ENCODE measurements at places on chromosomes 5 and 9.

GRCh38 chr5:112534611-112535255, 115.7 kb upstream of the EPB41L4A start:
- no peak for DNase-seq

GRCh38 chr9:23341346-23341745, 484.7 kb downstream of the ELAVL2 start:
- no peak for DNase-seq

- DNase-seq = no peak
Observed at GRCh38 chr9:101995231-101995630, 256.8 kb upstream of the GRIN3A start.

- DNase-seq = no peak
Observed at GRCh38 chr5:170769898-170770416, 13.6 kb upstream of the GABRP start.

DNA sequence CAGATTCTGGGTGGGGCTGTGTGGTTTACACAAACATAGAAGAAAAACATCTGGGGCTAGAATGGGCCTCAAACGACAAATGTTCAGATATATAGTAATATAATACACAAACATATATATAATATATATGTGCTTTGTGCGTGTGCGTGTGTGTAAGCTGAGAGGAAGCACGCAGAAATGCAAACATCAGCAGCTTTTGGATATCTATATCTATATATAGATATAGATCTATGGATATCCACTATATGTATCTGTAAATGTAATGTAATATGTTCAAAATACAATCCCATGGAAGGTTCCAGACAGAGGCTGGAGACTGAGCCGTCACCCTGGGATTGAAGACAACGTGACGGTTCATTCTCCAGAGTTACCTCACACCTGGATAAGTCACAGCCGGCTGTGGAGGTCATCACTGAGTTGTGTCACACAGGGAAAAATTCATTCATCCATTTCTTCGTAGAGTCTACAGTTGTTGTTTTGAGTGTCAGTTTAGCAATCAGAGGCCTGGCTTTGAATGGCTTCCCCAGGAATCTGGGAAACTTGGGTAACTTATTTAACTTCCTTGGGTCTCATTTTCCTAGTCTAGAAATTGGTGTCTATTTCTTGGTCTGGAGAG, 123.0 kb upstream of the CPEB4 start:
- DNase-seq = no peak

DNA sequence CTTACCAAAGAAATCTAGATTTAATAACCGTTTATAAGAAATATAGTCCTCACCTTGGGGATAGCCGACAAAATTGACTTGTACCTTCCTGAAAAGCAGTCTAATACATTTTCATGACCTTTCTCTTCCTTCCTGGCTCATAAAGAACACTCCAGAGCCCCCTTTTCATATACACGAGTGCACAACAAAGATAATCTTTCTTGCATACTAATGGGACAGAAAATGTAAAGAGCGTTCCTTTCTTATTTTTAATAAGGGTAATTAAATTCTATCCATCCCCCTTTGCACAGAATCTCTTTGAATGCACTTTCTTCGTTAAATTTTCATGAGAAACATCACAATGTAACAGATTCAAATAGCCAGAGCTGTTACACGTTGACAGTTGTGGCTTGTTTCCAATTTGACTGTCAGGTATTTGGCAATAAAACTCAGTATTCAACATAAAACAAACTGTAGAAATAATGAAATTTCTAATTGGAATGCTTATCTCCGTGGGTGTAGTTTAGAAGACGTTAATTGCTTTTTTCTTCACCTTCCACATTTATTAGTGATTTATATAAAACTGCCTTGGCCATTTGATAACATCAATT, 732.3 kb upstream of the DMAC1 start:
- DNase-seq = no peak

- DNase-seq = no peak
Observed at GRCh38 chr5:45695804-45696156, 400 bp downstream of the HCN1 start.

- no peak for DNase-seq
Observed at GRCh38 chr5:57383093-57383861, 99.3 kb downstream of the ACTBL2 start.

DNA sequence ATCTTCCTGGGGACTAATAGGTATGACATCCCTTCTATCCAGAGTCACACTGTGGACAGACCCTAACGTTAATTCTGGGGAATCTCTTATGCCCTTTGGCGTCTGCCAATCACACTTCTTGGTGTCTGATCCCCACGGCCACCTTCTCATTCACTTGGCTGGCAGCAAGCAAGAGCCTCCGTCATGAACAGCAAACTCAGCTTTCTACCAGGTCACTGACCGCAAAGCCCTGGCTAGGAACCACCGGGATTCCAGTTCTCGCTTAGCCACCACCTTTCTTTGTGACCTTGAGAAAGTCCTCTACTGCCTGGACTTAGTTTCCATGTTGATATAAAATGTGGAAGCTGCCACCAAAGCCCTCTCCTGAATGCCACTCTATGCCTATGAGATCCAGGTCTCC, 67.7 kb upstream of the FCN1 start:
- no peak for DNase-seq

- DNase-seq = no peak
Observed at GRCh38 chr5:177195307-177195952, 61.9 kb downstream of the NSD1 start.

DNA sequence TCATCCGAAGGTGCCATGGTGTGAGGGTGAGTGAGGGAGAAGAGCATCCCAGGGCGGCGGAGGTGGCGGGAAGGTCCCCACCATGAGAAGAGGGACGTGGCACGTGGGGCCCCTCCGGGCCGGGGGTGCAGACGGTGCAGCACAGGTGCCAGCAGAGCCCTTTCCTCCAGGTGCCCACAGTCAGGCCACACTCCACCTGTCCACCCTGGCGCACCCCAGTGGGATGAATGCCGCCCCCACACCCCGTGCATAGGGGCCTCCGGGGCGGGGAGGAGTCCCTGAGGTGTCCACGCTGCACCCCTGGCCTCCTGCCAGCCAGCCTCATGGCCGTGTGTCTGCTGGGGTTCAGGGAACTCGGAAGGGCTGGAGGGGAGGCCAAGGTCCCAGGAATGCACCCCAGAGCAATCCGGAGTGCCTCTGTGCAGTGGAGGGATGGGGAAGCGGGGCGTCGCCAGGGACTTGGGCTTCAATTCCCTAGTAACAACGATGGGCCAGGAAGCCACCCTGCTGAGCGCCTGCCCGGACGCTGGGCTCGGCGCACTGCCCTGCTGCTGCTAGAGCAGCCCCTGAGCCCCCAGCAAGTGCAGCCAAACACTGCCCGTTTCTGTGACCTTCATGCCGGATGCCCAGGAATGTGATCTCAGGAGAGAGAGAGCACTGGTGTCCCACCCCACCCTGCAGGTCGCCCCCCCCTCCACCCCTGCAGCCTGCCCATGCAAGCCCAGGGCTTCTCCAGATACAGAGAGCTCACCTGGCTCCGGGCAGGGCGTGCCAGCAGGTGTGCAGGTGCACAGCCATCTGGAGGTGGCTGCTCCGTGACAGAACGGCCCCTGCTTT, 8.8 kb upstream of the NACC2 start:
- no peak for DNase-seq

DNA sequence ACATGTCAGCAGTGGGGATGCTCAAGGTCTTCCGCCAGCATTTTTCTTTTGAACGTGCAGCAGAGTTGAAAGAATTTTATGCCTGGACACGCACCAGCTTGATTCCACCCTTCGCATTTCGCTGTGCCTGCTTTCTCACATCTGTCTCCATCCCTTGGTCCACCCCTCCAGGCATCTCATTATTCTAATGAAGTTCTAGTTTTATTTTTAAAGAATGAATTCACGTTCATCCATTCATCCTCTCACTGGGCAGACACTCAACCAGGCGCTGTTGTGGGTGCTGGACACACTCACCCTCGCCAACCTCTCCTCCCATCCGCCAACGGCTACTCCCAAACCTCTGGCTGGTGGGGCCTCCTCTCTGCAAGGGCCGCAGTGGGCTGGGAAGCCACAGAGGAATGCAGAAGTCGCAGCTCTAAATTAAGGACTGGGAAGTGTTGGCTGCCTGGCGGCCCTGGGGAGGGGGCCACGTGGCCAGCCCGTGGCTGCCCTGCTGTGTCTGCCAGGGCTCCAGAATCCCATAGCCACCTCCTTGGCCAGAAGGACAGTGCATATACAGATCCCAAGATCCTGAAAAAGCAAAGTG, 6.7 kb downstream of the SUSD3 start:
- DNase-seq = no peak

- DNase-seq = no peak
Observed at GRCh38 chr9:121861501-121862180, 210.2 kb downstream of the DAB2IP start.

GRCh38 chr9:109182940-109183798, 16.1 kb upstream of the FRRS1L start:
- DNase-seq = no peak

DNA sequence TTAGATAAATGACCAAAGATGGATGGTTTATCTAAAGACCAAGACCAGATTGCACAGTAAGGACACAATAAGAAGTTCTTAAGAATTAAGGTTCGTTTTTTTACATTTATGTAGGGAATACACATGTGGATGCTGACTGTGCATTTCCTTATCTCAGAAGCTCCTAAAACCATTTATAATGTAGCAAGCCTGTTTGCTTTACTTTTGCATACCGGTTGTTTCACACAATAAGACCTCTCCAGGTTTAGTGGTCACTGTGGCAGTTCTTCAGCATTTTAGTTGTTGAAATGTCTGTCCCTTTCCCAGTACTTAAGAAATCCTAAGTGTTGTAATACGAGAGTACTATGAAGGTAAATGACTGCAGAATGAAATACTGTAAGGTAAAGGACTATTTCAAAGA, 43.6 kb downstream of the BASP1 start:
- DNase-seq = no peak

DNA sequence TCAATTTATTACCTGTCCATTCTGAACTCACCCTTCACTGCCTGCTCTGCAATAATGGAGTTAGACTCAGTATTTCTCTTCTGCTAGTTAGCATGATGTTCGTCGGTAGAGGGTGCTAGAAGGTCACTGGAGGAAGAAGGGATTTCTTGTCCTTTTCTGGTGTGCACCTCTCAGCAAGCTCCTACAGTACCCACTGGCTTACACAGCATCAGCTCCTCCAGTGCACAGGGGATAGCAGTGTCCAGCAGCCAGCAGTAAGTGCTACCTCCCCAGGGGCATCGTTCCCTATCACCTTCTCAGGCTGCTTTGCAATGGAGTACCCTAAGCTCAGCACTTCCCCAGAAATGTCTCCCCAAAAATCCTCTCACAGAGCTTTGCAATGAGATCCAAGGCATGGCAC, 45.9 kb upstream of the APC start:
- no peak for DNase-seq

DNA sequence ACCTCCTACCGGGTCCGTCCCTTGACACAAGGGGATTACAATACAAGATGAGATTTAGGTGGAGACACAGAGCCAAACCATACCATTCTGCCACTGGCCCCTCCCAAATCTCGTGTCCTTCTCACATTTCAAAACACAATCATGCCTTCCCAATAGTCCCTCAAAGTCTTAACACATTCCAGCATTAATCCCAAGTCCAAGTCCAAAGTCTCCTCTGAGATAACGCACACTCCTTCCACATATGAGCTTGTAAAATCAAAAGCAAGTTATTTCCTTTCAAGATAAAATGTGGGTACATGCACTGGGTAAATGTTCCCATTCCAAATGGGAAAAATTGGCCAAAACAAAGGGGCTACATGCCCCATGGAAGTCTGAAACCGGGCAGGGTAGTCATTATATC, 463.9 kb upstream of the CDH9 start:
- DNase-seq = no peak

- no peak for DNase-seq
Observed at GRCh38 chr9:132969783-132970182, 8.7 kb upstream of the GFI1B start.

GRCh38 chr5:65199993-65200675, 281.6 kb downstream of the ADAMTS6 start:
- DNase-seq = no peak

DNA sequence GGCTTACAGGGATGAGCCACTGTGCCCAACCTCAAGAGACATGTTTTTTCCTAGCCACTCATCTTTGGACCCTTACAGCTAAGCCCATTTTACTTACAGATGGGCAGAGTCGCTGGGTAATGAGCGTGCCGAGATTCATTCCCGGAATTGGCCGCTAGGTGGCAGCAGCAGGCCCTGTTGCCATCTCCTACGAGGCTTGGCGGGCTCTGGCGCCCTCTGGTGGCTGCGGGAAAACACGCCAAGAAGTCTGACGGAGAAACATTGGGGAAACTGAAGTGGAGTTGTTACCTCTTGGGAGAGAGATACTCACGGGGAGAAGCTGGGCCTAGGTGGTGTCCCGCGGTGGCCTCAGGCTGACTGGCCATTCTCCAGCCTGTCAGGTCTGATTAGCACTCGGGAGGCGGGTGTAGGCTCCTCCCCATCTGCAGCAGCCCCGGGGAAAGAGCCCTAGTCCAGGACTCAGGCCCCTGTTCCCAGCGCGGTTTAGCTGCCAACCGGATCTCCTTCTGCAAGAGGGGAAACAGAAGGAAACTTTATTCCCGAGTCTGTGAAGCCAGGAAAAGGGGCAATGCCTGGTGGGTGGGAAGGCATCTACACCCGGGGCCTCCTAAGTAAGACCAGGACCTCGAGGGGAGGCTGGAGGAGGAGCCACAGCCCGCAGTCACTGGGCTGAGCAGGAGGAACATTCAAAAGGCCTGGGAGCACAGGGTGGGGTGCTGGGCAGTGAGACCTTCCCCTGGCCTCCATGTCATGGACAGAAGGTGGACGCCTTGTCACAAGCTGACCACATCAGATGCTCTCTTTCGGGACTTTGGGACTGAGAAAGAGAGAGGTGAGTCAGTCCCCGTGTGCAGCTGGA, 9.7 kb downstream of the PTGES2 start:
- peak; percentile 99 for DNase-seq

- DNase-seq = no peak
Observed at GRCh38 chr9:8491563-8491962, 692.0 kb upstream of the DMAC1 start.

- DNase-seq = no peak
Observed at GRCh38 chr5:83518319-83519061, 46.9 kb downstream of the VCAN start.

All from T-helper 17 cell (primary cell).